ENCODE measurements at places on chromosomes 2 and 18.
A peak's percentile ranks its signal among the peaks of the same experiment; 100 is the strongest.

GRCh38 chr2:98910349-98911125 is 25.5 kb downstream of the CRACDL start:
- no peak for DNase-seq

GRCh38 chr2:112032224-112032586 is 22.9 kb upstream of the TMEM87B start:
- DNase-seq: no peak

DNA sequence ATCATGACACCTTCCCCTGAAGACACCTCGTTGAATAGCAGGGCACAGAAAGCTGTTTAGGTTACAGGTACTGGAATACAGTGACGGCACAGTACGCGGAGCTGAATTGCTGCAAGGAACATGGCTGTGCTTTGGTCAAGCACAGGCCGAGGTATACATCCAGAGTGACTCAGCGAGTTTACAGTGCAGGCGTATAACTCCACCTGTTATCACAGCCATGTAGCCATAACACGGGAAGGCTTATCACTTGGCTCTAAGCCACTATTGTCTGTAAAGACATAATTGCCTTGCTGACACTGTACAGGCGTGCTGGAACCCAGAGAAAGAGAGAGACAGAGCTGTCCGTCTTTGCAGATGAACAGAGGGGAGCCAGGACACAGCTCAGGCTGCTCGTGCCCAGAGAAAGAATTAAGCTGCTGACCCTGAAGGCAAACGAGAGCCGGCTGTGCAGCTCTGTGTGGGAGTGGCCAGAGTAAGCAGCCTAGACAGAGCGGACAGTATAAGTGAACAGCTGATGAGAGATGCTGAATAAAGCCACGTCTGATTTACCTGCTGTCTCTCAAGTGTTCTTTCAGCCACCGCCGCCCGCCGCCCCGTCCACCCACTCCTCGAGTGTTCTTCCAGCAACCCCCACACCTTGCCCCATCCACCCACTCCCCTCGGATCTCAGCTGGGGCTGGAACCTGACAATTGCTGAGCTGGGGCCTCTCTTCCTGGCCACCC is 87.3 kb upstream of the PPP1CB start:
- DNase-seq: no peak

DNA sequence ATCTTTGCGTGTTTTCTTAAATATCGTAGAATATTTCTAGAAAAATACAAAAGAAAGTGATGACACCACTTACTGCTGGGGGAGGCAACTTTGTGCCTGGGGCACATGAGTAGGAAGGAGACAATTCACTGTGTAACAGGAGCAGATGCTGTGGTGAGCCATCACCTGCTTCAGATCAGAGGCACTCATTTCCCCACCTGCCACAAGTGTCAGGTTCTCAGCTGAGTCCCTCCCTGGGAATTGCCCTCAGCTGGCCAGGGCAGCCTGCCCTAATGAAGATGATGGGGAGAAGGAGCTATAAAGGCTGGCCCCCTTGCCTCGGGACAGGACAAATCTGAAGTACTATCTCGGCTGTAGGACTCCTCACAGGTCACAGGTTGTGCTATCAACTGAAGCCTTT is 322.8 kb downstream of the STK39 start:
- DNase-seq: no peak

- no peak for DNase-seq
Observed at GRCh38 chr2:49804111-49804510, 649.8 kb upstream of the FSHR start.

GRCh38 chr2:108969856-108970255 is 19.2 kb downstream of the EDAR start:
- DNase-seq: no peak

DNA sequence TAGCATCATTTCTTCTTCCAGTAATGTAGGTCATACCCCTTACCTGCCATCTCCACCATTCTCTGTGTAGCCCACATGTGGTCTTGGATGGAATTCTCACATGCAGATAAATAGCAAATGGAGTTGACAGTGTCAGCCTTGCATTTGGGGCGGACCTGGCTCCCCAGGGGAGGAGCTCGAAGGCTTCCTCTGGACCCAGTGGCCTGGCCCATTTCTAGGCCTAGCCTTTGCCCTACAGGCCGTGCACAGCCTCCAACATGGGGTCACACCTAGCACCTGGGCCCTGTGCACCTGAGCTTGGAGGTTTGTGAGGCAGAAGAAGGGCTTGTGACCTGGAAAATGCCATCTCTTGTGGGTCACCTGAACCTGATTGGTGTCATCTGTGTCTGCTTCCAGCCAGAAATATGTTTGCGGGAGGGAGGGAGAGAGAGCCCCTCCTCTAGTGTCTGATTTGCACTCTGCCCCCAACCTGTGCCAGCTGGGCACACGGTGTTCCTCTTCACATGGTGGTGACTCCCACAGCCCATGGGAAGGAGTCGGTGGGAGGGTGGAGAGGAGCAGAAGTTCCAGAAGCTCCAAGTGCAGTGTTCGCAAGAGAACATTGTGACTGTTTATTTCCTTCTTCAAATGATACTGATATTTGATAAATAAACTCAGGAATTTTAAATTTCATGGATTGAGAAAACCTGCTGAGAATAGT is 33.0 kb downstream of the ITGB1BP1 start:
- no peak for DNase-seq

GRCh38 chr2:29165362-29166241 is 50.4 kb downstream of the CLIP4 start:
- no peak for DNase-seq

DNA sequence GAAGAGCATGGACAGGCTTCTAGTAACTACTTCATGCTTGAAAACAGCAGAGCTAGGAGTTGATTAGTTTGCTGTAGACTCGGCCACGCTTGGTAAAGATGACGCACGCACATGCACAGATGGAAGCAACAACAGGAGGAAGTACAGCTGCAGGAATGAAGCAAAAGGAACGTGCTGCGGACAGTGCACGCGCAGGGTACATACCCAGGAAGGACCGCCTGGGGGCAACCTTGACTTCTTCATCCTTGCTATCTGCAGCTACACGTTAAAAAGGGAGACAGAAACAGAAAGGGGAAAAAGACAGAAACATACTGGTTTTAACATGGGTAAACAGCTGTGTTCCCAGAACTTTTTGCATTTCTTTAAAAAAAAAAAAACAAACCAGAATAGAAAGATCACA is 17.7 kb downstream of the SLC66A2 start:
- no peak for DNase-seq

DNA sequence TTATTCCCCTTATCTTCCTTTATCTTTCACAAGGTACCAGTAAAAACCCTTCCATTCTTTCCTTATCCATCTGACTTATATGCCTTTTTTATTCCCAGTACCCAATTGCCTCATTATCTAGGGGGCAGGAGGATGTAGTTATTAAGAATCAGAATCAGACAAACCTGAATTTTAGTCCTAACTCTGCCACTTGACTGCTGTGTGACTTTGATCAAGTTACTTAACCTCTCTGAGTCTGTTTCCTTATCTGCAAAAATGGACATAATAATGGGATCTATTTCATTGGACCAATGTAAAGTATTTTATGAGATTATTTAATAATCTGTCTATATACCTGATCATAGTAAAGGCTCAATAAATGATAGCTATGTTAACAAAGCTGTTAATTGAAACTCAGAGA is 59.6 kb upstream of the SIX3 start:
- DNase-seq: no peak

DNA sequence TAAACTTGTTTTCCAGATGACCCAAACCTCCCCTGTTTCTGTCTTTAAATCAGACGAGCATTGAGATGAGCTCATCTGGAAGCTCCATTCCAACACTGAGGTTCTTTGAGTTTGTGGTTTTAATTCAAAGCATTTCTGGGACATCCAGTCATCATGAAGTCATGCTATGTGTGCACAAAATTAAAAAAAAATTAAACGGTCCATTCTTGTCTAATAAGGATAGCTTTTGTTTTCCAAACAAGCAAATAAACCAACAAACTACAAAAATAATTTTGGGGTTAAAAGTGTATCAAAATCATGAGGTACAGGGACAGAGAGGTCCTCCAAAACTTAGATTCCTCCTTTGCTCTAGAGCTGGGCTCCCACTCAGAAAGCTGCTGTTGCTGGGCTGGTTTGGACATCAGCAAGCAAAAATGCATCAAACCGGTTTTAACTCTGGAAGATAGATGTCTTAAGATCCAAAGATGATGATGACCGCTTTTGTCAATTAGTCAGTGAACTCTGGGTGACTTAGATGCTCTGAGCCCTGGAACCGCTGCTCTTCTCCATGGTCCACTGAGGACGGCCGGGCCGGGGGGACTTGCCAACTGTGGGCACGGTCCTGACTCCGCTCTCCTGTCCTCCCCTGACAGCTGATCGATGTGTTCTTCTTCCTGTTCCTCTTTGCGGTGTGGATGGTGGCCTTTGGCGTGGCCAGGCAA is 65.4 kb downstream of the TRPM8 start:
- no peak for DNase-seq

- DNase-seq: no peak
Observed at GRCh38 chr18:5395860-5396448, 100.4 kb upstream of the ZBTB14 start.

DNA sequence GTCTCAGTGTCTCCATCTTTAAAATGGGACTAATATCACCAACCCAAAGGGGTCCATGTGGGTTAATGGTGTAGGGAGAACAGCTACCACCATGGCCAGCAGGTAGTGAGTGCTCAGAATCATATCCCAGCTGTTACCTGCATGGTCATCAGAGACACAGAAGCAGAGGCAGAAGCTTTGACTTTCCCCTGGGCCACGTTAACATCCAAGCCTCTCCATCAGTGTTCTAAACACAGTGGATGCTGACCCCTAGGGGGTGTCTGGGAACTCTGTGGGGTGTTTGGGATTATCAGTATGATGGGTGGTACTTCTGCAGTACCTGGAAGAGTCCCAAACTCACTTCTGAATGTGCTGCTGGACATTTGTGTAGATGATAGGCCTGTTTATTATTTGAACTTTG is 93.6 kb downstream of the GYPC start:
- peak; percentile 45 for DNase-seq

GRCh38 chr2:119449521-119449920 is 17.9 kb downstream of the TMEM37 start:
- DNase-seq: no peak

- DNase-seq: no peak
Observed at GRCh38 chr2:62586981-62587380, 81.0 kb upstream of the TMEM17 start.

DNA sequence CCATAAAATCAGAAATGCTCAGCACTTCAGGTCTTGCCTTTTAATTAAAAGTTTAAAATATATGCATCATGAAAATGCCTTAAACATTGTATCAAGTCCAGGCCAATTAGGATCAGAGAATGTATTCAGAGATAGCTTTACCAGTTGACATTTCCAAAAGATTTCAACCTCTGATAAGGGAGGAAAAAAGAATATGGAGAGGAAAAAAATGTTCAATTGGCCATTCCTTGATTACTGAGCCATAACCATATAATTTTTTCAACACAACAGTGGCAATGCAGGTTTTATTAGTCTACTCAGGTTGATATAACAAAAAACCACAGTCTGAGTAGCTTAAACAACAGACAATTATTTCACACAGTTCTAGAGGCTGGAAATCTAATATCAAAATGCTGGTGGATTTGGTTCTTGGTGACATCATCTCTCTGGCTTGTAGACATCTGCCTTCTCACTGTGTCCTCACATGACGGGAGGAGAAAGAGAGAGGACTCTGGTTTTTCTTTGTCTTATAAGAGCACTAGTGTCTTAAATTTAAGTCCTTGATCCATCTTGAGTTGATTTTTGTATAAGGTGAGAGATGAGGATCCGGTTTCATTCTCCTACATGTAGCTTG is 111.9 kb downstream of the IRS1 start:
- DNase-seq: no peak

GRCh38 chr2:110992886-110993285 is 127.8 kb upstream of the BCL2L11 start:
- DNase-seq: no peak

- DNase-seq: no peak
Observed at GRCh38 chr2:98445177-98445682, 572 bp downstream of the INPP4A start.

GRCh38 chr2:43387092-43388062 is 161.0 kb upstream of the ZFP36L2 start:
- no peak for DNase-seq

- DNase-seq: no peak
Observed at GRCh38 chr2:54789878-54790277, 66.4 kb downstream of the EML6 start.

- DNase-seq: no peak
Observed at GRCh38 chr2:68127358-68128242, 30.1 kb upstream of the PNO1 start.

DNA sequence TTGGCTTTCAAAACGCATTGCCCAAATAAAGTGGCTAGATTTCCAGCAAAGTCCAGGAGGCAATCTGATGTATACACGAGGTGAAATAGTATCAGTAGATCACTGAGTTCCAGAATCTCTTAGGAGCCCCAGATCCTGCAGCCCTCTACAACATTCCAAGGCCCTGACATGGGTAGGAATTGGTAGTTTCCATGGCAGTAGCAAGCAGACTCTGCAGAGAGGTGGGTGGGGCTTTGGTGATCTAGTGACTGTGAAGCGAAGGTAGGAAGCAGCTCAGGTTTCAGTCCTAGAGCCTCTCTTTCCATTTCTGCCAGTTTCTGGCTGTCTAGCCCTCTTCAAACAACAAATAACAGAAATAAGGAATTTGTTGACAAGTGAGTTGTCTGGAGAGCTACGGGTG is 13.8 kb upstream of the SGPP2 start:
- DNase-seq: no peak

DNA sequence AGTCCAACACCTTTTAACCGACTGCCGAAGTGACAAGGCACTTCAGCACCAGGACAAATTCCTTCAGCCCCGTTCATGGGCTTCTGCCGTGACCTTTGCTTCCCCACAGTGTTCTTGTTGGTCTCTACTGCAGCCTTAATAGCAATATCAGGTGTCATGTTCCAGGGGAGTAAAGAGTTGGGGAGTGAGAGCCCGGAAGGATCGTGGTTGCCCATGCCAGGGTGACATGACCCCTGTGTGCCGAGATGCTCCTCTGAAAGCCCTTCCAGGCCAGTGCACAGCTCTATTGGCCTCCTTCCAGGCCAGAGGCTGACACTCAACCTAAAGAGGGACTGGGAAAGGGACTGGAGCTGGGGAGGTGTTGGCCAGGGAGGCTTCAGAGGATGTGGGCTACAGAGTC is 279.2 kb downstream of the CYRIA start:
- no peak for DNase-seq

- DNase-seq: no peak
Observed at GRCh38 chr2:96772903-96773671, 12.4 kb downstream of the CNNM4 start.

- no peak for DNase-seq
Observed at GRCh38 chr2:203379156-203379555, 51.0 kb downstream of the ABI2 start.
